ENCODE measurements at places on chromosomes 2 and 18.

DNA sequence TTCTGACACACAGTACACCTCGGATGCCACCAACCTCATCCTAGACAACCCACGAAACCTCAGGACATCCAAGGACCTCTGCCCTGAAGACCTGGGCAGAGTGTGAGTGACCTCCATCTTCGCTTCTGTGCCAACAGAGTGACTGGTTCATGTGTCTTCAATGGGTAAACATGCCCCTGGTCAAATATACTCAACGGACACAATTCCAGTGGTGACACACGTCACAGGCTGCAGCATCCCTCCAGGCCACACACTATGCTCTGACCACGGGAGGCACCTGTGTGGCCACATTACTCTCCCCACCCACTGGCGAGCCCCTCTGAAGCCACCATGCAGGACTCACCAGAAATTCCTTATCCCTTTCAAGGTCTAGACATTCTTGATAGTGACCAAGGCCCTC, 85.2 kb downstream of the GALR1 start:
- DNase-seq, result no peak

DNA sequence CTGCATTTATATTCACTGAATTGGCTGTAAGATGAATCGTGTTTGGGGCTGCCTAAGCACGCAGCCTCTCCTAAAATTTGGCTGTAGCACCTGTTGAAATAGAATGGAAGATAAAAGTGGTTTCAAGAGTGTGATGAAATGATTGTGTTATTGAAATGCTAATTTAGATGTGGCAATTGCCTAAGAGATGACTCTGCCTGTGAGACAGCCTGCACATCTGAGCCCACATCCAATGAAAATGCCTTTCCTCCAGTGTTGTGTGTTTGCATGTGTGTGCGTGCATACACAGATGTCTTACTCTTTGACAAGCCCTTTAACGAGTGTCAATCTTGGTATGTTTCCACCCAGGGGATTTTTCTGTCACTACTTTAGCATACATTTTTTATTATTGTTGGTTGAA, 346.9 kb downstream of the MEIS1 start:
- DNase-seq, result no peak

- no peak for DNase-seq
Measured at GRCh38 chr18:23059541-23060465, 75.5 kb upstream of the CABLES1 start.

GRCh38 chr2:16552202-16552601, 113.4 kb downstream of the CYRIA start:
- DNase-seq, result no peak

DNA sequence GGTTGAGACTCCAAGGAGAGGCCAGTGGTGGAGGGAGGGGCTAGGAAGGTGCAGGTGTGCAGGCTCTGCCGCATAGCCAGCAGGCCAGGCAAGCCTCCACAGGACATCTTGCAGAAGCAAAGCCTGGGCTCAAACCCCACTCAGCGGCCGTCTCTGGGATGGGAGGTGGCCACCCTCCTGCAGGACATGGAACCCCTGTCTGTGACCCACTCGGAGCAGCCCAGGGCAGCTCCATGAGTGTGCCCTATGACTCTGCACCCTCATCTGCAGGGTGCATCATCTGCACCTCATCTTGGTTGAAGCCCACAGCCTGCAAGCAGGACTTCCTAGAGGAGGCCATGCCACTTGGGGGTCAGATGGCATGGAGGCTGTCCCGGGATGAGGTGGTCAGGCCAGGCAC, 46.3 kb downstream of the GPC1 start:
- DNase-seq, result no peak
